Neural crest cell (in vitro differentiated cells): ENCODE measurements at places on chromosomes 12 and 14. TPM values are rescaled to one million over a fixed set of nuclear protein-coding genes. Genes with fewer than 3 reads are reported as not detected.

GRCh38 chr12:96502477-96502876 lies 13.1 kb downstream of the CFAP54 start:
- no peak for DNase-seq

- no peak for DNase-seq
These were observed 12.5 kb upstream of the DCAF4 start for GRCh38 chr14:72913809-72914208.

SALL2 gene
- total RNA-seq: 160 and 164 TPM in 2 replicates

LTBP2 gene
- total RNA-seq: 0.93 and 1.3 TPM in 2 replicates
